ENCODE measurements at places on chromosomes 16 and 17.
A peak's percentile ranks its signal among the peaks of the same experiment; 100 is the strongest.

DNA sequence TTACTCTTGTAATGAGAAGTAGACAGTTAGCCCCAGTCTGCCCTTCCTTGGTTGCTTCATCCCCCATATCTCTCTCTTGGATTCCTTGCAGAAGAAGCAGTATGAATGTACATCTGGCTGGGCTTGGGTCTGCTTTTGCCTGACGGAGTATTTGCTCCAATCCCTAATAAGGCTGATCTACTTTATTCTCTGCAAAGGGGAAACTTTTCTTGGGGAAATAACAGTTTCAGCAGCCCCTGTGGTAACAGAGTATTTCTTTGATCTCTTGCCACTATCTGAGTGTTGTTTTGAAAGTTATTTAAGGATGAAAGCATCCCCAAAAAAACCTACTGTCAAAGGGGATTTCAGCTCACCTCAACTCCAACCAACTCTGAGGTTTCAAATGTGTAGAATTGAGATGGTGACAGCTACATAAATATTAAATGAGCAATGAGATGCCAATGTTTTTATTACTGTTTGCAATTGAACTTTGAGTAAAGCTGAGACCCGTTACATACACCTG lies 168.9 kb upstream of the NOG start:
- DNase-seq, result no peak

DNA sequence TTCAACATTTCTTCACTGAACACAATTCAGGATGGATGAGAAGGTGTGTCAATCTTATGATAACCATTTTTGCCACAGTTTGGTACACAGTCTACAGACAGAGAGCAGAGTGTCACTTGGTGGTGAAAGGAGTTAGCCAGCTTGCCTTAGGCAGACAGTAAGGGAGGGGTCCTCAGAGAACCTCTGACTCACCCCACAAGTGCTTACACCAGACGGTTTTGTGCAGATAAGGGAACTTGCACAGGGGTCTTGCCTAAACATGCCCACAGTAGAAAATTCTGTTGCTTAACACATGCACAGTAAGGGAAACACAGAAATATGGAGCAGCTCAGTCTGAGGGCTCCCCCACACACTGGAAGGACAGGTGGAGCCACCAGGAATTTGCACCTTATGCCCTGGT lies 204.5 kb upstream of the CDH8 start:
- no peak for DNase-seq

DNA sequence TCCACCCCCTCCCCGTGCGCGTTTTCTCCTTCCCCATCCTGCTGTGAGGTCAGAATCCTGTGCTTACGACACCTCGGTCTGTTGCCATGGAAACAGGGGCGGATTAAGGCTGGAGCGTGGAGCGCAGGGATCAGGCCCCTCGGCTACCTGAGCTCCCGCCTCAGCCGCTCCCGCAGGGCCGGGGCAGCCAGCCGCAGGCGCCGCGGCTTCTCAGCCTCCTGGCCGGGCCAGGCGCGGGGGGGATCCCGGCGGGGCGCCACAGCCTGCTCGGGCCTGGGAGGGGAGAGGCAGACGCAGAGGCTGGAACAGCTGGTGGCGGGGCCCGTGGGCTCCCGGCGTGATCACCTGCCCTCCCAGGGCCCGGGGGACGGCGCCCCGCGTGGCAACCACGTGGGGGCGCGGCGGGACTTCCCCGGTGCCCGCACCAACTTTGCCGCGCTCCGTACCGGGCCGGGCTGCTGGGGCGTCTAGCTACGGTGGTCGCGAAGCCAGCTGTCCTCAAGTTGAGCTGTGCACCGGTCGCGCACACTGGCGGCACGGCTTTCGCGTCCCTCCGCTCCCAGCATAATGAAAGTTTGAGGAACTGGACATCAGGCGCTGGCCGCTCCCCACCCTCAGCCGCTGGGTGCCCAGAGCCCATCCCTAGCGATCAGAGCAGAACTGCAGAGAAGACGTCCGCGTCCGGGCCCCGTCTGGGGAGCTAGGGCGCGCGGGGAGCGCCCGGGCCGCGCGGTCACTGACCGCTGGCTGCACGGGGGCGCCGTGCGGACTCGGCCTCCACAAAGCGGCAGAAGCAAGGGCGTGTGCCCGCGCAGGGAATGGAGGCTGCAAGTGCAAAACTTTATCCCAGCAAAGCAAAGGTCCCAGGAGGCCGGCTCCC lies 1.2 kb downstream of the RTN4RL1 start:
- peak; percentile 15 for DNase-seq

GRCh38 chr17:51000835-51001638 lies 119.6 kb downstream of the SPAG9 start:
- DNase-seq, result no peak

DNA sequence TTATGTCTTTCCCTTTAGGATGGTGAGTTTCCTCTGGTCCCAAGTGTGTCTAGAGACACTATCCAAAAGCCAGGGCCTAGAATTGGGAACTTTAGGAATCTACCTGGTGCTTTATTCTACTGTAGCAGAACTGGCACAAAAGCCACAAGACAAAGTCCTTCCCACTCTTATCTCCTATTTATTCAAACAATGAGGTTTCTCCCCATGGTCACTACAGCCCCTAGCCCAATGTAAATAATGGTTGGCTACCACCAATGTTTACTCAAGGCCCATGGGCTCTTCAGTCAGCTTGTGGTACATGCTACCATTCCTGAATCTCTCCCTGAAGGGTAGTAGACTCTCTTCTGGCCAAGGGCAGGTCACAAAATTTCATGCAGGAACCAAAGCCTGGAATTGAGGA lies 789.4 kb upstream of the KIF2B start:
- no peak for DNase-seq

GRCh38 chr17:245611-246010 lies 64.2 kb upstream of the DOC2B start:
- DNase-seq, result no peak

DNA sequence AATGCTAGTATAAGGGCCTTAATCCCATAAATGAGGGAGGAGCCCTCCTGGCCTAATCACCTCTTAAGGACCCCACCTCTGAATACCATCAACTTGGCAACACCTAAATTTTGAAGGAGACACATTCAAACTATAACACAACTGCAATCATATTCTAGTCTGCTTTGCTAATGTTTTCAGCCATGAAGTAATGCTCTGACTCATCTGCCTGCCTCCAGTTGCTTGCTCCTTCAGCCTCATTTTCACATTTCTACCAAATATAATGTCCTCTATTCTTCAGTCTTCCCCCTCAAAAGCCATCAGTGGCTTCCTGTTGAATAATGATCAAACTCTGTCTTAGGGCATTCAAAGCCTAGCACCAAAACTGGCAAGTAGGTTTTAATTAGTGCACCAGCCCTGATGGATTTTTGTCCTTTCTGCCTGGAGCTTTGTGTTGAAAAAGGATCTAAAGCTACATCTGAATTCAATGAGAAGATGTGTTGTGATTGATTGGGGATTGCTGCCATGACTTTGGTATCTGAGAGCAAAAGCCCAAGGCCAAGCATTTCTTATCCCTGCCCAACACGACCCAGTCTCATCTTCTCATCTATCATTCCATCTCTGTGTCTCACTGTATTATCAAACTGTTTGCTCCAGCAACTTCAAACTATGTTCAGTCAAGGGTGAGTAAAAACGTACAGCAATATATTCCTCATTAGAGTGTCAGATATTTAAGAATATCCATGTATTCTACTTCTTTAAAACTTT lies 140.8 kb upstream of the ELAC2 start:
- no peak for DNase-seq

DNA sequence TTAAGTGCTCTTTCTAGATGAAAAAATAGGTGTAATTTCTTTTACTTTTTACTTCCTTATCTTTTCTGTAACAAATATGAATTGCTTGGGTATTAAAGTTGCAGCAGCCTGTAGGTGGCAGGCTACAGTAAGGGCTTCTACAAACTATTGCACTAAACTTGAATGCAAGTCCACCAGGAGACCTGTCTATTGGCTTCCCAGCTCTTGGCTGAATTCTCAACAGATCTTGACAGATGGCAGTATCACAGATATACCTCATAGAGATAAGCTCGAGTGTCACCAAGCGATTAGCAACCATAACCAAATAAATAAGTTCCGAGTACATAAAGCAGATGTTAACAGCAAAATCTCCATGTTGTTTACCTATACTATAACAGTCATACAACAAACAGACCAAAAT lies 5.9 kb downstream of the BBS2 start:
- DNase-seq, result peak; percentile 7

- no peak for DNase-seq
These were observed 388 bp downstream of the OXLD1 start for GRCh38 chr17:81666092-81666341.

GRCh38 chr17:61390479-61390791 lies 9.2 kb upstream of the TBX2 start:
- DNase-seq, result no peak

DNA sequence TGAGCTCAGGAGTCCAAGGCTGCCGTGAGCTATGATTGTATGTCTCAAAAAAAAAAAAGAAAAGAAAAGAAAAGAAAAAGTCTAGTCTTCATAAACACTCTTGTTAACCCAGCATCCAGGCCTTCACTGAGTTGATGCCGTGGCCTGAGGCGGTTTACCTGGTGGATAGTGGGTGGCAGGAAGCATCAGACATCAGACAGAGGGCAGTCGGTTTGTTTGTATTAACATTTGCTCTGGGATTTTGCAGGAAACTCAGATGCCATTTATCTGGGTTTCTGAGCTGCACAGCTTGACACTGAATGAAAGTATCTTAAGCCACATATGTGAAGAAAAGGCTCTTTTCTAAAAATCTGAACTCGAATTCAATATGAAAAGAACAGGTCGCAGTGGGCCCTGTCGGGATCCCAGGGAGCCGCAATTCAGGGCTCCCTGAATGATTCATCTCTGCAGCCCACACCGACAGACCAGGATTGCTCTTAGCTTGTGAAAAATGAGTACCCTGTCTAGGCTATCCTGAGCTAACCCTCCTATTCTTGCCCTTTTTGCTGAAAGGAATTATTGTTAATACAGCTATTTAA lies 1.1 kb upstream of the DBNDD1 start:
- no peak for DNase-seq

DNA sequence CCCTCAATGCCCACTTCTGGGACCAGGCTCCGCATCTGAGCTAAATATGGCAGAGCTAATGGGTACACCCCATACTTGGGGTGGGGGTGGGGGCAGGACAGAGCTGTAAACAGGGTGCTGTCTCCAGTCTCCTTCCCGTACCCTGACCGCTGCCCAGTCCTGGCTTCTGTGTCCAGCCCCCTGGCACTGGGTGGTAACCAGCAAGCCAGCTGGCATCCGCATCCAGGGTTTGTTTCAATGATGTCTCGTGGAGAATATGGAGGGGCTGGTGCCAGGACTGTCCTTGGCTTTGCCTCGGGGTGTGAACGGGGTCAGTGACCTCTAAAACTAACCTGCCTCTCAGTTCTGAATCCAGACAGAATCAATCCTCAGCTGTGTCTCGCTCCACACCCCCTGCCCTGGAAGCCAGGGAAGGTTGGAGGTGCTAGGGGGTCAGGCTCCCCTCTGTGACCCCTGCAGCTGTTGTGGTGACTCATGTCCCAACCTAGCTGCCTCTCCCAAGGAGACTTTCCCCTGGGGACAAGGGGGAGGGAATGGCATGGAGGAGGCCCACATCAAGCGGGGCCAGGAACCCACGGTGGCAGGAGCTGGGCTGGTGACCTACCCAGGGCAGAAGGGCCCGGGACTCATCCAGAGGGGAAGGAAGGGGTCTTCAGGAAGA lies 1.5 kb upstream of the PNMT start:
- no peak for DNase-seq

- peak; percentile 14 for DNase-seq
These were observed 3.1 kb downstream of the CDC6 start for GRCh38 chr17:40290629-40291280.

DNA sequence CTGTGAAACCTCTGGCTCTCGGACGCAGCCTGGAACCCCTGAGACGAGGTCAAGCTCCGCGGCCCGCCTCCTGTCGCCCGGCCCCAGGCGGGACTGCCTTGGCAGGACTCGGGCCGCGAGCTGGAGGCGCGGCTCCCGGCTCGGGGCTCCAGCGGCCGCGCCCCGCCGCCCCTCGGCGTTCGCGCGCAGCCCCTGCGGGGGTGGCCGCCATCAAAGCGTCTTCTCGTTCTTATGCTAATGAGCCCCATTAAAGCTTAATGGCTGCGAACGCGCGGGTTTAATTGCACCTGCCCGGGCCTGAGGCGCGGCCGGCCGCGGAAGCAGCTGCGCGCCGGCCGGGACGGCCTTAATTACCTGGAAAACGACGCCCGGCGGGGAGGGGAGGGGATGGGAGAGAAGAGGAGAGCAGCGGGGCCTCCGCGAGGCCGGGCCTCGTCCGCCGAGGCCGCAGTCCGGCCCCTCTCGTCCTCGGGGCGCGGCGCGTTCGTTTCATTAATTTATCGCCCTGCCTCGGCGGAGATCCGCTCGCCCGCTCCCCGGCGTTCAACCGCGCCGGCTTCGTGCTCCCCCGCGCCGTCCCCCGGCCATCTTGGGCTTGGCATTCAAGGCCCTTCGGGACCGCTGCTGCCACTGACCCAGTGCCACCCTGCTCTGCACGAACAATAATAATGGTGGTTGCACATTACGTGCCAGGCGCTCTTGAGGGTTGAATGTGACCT lies 19.2 kb downstream of the RAI1 start:
- no peak for DNase-seq

DNA sequence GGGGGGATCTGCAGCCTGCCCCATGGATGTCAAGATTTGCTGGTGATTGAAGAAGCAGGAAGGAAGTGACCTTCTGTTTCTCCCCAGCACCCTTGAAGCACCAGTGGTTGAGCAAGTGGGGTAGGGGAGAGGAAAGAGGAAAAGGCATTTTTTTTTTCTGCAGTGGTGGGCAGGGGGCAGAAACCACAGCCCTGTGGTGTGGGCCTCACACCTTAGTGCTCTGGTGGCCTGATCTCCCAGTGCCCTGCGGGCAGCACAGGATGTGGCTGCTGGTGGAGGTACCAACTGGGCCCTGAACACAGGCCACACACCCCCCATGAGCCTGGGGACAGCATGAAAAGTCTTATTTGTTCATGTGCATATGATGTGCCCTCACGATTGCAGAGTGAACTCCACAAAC lies 7.1 kb downstream of the ITGAD start:
- DNase-seq, result no peak

GRCh38 chr16:86041807-86042206 lies 142.8 kb downstream of the IRF8 start:
- no peak for DNase-seq

GRCh38 chr17:31256936-31257335 lies 40.1 kb downstream of the OMG start:
- DNase-seq, result no peak

DNA sequence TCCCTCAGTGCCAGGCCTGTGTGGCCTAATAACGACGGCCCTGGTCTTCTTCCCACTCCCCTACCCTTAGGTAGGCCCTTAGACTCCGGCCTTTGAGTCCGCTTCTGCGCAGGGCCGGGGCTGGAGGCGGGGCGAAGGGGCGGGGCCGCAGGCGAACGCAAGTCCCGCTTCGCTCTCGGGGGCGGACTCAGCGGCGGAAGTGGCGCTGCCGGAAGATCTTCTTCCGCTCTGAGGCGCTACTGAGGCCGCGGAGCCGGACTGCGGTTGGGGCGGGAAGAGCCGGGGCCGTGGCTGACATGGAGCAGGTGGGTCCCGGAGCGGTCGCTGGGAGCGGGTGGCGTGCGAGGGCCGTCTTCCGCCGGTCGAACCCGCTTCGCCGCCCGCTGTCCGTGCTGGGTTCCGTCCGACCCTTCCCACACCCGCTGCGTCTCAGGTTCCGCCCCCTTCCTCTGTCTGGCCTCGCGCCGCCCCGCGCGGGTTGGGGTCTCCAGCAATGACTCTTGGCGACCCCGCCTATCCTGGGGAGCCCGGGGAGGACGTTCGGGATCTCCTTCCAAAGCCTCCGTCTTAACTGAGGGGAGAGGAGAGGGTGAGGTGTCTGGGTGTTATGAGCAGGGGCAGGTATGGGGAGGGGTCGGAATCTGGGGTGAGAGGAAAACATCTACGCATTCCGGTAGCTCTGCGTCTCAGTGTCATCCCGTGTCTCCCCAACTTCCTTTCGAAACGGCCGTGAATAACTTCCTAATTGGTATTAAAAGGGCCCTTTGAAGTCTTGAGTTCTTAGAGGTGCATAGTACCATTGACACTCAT lies at the start of gene STARD3:
Gene STARD3 (plus strand): TSS at position 218 of the 810 bp plus-strand sequence. CDS start 16,388 bp downstream, outside the sequence.
- peak; percentile 90 for DNase-seq

Data from stimulated activated naive CD4-positive, alpha-beta T cell treated with Interleukin-2 at 50 U/mL for 16 hours (primary cell).